ENCODE measurements at places on chromosomes 6 and 20. TPM values are rescaled to one million over a fixed set of nuclear protein-coding genes. Genes with fewer than 3 reads are reported as not detected.

- no peak for ATAC-seq
Measured at GRCh38 chr6:110139052-110139451, 40.4 kb downstream of the WASF1 start.

DNA sequence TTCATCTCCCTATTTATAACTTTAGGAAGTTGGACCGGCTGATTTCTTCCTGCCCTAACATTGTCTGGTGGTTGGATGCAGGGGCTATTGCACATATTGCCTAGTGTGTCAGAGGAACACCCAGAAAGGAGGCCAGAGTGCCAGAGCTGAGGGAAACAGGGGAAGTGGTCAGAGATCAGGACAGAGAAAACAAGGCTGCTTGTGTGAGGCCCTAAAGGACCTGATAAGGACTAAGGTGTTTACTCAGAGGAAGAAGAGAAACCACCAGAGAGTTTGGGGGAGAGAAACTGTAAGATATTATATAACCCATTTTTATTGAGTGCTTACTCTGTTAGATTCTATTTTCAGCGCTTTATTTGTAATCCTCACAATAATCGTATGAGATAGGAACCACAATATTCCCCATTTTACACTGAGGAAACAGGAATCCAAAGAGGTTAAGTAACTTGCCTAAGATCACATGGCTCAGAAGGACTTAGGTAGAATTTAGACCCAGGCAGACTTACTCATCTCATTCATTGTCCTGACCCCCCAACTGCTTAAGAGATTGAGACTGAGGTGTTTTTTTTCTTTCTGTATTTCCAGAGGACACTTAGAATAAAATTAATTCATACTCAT, 54.0 kb upstream of the REV3L start:
- peak; percentile 11 for ATAC-seq

- ATAC-seq, result no peak
Measured at GRCh38 chr20:37981568-37981967, 51.7 kb downstream of the TTI1 start.

C6orf58 gene
- total RNA-seq, result not detected

TNXB gene
- 26.8 TPM for total RNA-seq

LRRC1 gene
- 1.7 TPM for total RNA-seq

Data from activated T-helper 17 cell treated with anti-CD3 and anti-CD28 coated beads, Interleukin-2, amount 50 U/mL, for 72 hours (primary cell).